ENCODE measurements at places on chromosomes 7 and 10. TPM values are rescaled to one million over a fixed set of nuclear protein-coding genes. Genes with fewer than 3 reads are reported as not detected.

The SLIT1 gene
- total RNA-seq, result 0.44 TPM

The CRHR2 gene
- total RNA-seq, result not detected

The ABCC2 gene
- total RNA-seq, result 3.0 TPM

The RHBDD2 gene
- 136 TPM for total RNA-seq

The A1CF gene
- not detected for total RNA-seq

The ZNF239 gene
- 0.96 TPM for total RNA-seq

The CYP2W1 gene
- total RNA-seq, result not detected

The LBX1 gene
- not detected for total RNA-seq

The AGR2 gene
- not detected for total RNA-seq

The TACC2 gene
- not detected for total RNA-seq

The NOS3 gene
- 9.6 TPM for total RNA-seq

The INMT gene
- total RNA-seq, result 1.2 TPM
